NCI-H774 (cell line): ENCODE measurements at places on chromosomes 4 and X.

- DNase-seq: no peak
These were observed 85.9 kb downstream of the MAOA start for GRCh38 chrX:43741843-43742573.

- DNase-seq: no peak
These were observed 45.9 kb upstream of the VEGFD start for GRCh38 chrX:15430076-15430475.

- no peak for DNase-seq
These were observed 26.8 kb upstream of the UGT2B4 start for GRCh38 chr4:69522554-69522953.

GRCh38 chr4:2385516-2385915, 32.9 kb downstream of the ZFYVE28 start:
- no peak for DNase-seq

DNA sequence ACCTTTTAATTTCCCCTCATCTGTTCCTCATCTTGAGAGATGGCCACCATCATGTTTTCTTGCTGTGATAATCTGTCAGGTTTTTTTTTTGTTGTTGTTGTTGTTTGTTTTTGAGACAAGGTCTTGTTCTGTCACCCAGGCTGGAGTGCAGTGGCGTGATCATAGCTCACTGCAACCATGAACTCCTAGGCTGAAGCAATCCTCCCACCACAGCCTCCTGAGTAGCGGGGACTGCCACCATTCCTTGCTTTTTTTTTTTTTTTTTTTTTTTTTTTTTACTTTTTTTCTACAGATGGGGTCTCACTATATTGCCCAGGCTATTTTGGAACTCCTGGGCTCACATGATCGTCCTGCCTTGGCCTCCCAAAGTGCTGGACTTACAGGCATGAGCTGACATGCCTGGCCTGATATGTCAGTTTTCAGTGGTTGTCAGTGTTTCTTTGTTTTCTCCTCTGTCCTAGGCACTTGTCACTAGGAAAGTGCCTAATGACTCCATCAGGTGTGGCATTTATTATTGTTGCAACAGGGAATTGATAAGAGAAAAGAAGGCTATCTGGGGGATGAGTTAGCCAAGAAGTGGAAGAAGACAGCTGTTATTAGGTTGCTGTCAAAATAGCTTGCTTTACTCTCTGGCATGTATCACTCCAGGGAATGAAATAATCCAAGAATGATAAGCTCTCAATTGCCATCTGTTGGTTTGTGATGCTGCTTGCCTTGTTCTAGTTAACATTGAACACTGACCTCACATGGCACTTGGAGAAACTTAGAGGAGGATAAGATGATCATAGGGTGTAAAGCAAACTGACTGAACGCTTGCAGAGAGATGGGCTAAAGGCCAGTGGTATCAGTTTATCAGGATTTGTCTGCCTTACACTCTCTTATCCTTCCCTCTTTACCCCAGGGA, 41.7 kb downstream of the TMEM164 start:
- DNase-seq: no peak

GRCh38 chrX:20397587-20397986, 130.9 kb upstream of the RPS6KA3 start:
- DNase-seq: no peak

DNA sequence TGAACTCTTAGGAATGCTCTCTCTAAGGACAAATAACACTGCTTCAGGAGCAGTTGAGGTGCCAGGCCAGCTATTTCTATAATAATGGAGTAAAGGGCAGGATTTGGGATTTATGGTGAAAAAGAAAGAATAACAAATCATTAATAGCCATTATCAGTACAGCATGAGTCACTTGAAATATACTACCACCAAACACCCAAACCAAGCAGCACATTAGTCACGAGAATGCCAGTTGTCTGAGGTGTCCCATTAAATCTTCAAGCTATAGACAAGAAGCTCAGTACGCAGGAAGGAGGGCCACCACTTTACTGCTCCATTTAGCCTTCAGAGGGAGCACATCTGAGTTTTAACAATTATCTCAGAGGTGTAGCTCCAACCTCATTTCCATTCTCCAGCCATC, 106.8 kb upstream of the MAGEA10 start:
- DNase-seq: no peak

DNA sequence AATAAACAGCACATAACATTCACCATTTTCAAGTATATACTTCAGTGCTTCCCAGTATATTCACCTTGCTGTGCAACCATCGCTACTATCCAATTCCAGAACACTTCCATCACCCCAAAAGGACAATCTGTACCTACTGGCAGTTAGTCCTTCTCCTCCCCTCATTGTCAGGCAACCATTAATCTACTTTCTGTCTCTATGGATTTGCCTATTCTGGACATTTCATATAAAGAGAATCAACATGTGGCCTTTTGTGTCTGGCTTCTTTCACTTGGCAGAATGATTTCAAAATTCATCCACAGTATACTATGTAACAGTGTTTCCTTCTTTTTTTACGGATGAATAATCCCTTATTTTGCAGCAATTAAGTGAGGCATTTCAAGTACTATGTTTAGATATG, 189.4 kb downstream of the FBXW7 start:
- DNase-seq: no peak

DNA sequence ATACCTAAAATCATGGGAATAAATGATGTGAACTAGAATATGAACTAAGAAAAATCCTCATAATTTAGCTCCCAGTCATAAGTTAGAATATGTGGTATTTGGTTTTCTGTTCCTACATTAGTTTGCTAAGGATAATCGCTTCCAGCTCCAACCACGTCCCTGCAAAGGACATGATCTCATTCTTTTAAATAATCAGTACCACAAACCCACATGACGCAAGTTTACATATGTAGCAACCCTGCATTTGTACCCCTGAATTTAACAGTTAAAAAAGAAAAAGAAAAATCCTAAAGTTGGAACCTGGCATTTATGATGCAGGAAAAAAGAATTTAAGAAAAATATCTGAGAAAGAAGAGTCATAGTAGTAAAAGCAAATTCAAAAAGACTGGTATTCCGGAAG, 13.3 kb downstream of the UBA6 start:
- no peak for DNase-seq

GRCh38 chrX:52839137-52839536, 28.1 kb downstream of the XAGE5 start:
- DNase-seq: no peak

DNA sequence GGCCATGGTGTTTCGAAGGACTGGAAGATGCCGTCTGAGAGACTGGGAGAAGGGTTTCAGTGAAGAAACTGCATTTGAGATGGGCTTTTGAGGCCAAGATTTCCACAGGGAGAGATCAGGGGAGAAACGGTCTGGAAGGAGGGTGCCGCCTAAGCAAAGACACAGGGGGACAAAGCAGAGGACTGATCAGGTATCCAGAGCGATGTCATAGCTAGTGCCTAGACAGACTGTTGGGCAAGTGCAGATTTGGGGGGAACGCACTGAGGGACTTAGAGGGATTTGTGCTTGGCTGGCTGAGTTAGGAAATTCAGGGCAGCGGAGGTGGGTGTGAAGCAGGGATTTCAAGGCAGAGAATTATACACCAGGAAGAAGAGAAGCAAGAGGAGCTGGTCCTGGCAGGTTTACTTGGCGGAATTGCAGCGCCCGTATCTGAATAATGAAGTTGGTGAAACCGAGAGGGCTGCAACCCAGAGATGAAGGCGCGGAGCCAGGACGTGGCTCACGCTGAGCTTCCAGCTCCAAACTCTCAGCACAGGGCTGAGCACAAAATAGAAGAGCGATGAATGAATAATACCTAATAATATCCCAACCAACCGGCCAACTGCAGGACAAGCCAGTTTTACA, 106.9 kb downstream of the MAML3 start:
- no peak for DNase-seq

GRCh38 chrX:15116900-15117299, 153.0 kb downstream of the ASB9 start:
- no peak for DNase-seq

DNA sequence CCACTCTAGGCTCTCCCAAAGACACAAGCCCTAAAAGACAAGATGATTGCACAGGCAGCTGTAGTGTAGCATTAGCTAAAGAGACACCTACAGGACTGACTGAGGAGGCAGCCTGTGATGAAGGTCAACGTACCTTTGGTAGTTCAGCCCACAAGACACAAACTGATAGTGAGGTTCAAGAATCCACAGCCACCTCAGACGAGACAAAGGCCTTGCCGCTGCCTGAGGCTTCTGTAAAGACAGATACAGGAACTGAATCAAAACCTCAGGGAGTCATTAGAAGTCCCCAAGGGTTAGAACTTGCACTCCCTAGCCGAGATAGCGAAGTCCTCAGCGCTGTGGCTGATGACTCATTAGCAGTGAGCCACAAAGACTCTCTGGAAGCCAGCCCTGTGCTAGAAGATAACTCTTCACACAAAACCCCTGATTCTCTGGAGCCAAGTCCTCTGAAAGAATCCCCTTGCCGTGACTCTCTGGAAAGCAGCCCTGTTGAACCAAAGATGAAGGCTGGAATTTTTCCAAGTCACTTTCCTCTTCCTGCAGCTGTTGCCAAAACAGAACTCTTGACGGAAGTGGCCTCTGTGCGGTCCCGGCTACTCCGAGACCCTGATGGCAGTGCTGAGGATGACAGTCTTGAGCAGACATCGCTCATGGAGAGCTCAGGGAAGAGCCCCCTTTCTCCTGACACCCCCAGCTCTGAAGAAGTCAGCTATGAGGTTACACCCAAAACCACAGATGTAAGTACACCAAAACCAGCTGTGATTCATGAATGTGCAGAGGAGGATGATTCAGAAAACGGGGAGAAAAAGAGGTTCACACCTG, 306.3 kb downstream of the ANK2 start:
- no peak for DNase-seq

- no peak for DNase-seq
These were observed 366.5 kb upstream of the BOD1L1 start for GRCh38 chr4:13994016-13994415.

GRCh38 chrX:16924631-16925480, 21.6 kb upstream of the REPS2 start:
- no peak for DNase-seq

DNA sequence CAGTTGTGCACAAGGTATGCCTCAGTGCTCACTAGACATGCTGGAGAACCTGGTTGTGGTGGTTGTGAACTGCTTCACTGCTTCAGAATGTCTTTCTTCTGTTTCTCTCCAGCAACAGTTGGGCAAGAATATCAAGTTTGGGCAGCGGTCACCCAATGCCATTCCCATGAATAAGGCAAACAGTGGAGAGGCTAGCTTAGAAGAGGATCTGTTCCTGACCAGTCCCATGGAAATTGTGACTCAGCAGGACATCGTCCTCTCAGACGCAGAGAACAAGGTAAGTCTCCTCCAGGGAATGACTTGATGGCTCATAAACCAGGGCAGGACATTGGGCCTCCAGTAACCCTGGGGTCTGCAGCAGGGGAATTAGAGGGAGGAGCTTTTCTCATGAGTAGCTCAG, 79.9 kb downstream of the AASDH start:
- DNase-seq: no peak

GRCh38 chrX:69277369-69277990, 112.2 kb upstream of the PJA1 start:
- DNase-seq: no peak

DNA sequence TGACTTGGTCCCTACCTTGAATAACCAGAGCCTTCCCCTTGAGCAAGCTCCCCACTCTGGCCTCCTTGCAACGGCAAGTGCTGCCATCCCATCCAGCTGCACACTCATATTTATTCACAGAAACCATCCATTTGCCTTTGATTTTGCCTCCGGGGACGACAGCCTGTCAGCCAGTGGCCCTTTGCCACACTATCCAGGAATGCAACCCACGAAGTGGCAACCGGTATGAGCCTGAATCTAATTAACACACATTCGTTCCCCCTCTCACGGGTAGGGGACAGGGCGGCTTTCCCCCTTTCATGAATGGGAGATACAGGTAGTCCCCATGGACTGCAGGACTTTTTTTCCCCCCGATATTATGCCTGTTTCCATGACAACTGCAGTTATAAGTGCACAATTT, 15.5 kb downstream of the CRMP1 start:
- DNase-seq: no peak

DNA sequence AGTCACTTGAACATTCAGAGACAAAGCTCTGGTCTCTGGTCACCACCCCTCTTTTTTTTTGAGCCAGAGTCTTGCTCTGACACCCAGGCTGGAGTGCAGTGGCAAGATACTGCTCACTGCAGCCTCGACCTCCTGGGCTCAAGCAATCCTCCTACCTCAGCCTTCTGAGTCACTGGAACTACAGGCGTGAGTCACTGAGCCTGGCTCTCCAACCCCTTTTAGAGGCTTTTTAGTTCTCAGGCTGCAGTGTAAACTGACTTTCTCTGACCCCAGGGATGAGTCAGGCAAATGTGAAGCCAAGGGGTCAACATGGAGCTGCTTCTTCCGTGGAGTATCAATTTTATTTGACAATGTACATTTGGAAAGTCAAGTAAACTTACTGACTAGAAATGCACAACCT, 229.2 kb downstream of the PTTG2 start:
- no peak for DNase-seq

DNA sequence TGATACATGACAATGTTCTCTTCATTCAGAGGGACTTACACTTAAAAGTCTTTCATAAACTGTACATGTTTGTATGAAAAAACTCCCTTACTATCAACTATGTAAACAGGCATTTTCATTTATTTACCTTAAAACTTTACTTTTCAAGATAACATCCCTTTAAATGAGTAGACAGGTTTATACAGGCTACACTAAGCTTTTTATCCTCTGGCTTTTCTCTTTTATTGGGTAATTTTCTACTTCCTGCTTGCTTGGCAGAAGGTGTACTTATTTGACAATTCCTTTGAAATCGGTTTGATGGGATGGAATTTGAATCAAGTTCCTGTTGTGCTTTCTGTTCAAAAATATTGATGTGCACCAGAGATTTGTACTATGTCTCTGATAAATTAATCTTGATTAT, 81.4 kb downstream of the PTPN13 start:
- no peak for DNase-seq

GRCh38 chr4:164613792-164614191, 140.1 kb upstream of the SMIM31 start:
- DNase-seq: no peak

DNA sequence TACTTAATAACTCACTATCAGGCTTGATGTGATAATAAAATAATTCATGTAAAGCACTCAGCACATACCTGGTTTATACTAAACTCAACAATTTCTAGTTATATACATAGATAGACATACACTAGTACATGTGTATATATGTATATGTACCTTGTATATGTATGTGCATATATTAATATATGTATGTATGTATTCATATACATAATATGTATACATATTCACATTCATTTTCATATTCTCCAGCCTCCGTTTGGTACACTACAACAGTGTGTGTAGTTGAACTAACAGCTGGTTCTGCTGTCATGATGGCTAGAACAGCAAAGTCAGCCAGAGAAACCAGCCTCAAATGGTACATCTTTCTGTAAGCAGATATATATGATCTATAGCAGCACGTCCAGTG, 670.1 kb downstream of the RPA4 start:
- no peak for DNase-seq

- no peak for DNase-seq
These were observed 36.3 kb downstream of the IL21 start for GRCh38 chr4:122584519-122584918.

DNA sequence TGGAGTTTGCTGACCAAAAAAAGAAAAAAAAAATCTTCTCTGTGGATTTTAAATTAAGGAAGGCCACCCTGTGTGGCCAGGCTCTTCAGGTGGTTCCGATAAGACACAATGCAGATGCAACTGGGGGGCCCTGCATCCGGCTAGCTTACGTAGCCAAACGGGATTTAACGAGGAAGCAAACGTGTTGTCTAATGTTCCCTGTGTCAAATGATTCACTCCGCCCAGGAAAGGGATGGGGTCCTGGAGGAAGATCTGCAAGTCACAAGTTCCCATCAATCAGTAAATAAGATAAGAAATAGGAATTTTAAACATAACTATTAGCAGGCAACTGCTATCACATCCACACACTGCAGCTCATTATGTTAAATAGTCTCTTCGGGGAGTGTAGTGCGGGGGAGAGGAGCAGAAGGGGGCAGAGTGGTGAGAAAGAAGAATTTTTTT, 216.4 kb upstream of the GYPA start:
- no peak for DNase-seq
